CD4-positive, alpha-beta T cell treated with Interleukin-1 beta for 1 hour (primary cell): ENCODE measurements at places on chromosomes 4 and X.

GRCh38 chr4:100641336-100641735 is 123.5 kb upstream of the EMCN start:
- DNase-seq: no peak

DNA sequence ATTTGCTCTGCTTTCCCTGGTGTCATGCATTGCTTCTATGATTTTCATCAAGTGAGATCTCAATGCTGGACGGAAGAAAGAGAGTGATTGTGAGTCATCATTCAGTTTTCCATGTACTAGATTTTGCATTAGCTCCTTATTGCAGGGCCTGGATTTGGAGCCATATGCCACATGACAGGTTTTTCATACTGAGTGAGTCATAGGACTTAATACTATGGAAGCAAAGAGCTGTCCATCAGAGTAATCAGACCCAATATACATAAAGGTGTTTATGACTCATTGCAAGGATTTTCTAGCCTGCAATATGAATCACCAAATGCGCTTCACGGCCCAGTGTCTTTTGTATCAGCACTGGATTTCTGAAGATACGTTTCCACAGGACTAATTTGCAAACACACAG is 11.2 kb upstream of the TFDP3 start:
- DNase-seq: no peak

GRCh38 chrX:22310779-22311178 is 38.1 kb downstream of the CBLL2 start:
- no peak for DNase-seq

DNA sequence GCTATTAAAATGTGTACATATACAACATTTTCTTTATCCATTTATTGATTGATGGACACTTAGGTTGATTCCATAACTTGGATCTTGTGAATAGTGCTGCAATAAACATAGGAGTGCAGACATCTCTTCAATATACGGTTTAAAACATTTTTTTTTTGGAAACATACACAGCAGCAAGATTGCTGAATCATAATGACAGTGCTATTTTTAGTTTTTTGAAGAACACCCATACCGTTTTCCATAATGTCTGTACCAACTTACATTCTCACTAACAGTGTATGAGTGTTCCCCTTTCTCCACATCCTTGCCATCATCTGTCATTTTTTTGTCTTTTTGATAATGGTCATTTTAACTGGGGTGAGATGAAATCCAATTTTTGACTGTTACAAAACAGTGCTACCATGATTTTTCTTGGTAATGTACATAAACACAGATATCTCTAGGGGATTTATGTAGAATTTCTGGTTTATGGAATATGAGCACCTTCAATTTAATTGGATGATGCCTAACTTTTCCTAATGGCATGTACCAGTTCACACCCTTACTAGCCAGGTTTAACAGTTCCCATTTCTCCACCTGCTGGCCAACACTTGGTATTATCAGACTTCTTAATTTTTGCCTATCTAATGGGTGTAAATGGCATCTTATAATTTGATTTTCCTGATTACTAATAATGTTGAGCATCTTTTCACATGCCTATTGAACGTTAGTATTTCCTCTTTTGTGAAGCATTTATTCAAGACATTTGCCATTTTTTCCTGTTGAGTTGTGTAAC is 21.0 kb upstream of the TMSB15B start:
- peak; percentile 41 for DNase-seq

GRCh38 chr4:159204566-159204965 is 101.7 kb downstream of the RAPGEF2 start:
- DNase-seq: no peak

DNA sequence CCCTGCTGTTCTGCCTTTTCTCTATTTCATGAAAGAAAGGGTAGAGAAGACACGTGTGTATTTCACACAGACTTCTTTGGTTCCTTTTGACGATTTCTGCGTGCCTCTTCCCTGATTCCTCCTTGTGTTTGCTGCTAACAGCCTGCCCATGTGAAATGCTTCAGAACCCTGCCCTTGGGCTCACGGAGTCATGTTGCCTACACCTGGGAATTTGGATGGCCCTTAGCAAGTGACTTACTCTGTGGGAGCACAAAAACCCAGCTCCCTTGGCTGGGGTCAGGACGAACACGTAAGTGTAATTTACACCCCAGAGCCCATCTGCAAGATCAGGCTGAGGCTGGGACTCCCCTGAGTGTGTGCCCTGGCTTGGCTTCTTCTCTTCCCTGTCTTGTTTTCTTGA is 220.3 kb upstream of the BCOR start:
- DNase-seq: no peak

GRCh38 chr4:5276475-5277075 is 225.3 kb downstream of the STK32B start:
- no peak for DNase-seq

- DNase-seq: no peak
Measured at GRCh38 chr4:106893395-106893881, 142.7 kb downstream of the DKK2 start.

DNA sequence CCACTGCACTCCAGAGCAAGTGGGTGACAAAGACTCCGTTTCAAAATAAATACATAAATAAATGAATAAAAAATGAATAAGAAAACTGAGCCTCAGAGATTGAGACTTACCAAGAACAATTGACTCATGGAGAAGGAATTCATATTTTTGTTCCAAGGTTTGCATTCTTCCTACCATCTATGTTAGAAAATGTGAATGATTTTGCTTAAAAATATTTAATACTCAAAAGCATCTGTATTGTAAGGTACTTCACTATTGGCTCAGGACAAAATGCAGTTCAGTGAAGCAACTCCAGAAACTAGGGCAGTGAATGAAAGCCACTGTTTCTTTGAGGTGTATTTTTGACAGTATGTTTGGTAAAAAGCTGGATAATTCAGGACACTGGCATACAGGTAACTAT is 54.1 kb downstream of the XAGE2 start:
- DNase-seq: no peak

GRCh38 chrX:134998246-134998645 is 7.5 kb downstream of the SMIM10 start:
- DNase-seq: no peak

DNA sequence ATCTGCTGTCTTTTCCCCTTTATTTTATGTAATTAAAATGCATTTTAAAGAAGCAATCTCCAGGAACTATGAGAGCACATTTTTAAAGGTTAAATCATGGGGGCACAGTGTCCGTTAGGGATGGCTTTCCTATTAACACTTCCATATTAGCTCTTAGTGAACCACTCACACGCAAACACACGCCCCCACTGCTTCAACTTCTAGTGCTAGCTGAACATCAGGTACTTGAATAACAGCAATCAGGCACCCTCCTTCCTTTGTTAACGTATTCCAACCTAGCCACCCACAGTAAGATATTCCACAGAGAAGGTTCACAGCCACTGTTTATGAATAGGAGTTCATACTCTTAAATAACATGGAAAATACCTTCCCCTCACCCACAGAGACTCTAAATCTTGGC is 9.3 kb downstream of the TMEM255A start:
- DNase-seq: no peak
